ENCODE measurements at places on chromosomes 2 and 18. TPM values are rescaled to one million over a fixed set of nuclear protein-coding genes. Genes with fewer than 3 reads are reported as not detected.

Gene ICA1L
- total RNA-seq, result 5.7 TPM

Gene SCG2
- 0.97 TPM for total RNA-seq

Gene RND3
- 46.9 TPM for total RNA-seq

Gene DUSP19
- 8.6 TPM for total RNA-seq

Gene CHRNG
- not detected for total RNA-seq

Gene CCDC88A
- total RNA-seq, result 29.1 TPM

Gene KCNG3
- not detected for total RNA-seq

Gene CEBPZOS
- 49.1 TPM for total RNA-seq

Gene GCA
- total RNA-seq, result 7.3 TPM

Gene RAX
- not detected for total RNA-seq

Gene SOWAHC
- 2.4 TPM for total RNA-seq

Gene ZNF519
- 3.6 TPM for total RNA-seq

Gene MOGAT1
- 0.24 TPM for total RNA-seq

Gene CMPK2
- total RNA-seq, result 5.5 TPM

Measured in cardiac septum (tissue), 1 donor.